Effector memory CD4-positive, alpha-beta T cell (primary cell): ENCODE measurements at places on chromosomes 5 and 9.

DNA sequence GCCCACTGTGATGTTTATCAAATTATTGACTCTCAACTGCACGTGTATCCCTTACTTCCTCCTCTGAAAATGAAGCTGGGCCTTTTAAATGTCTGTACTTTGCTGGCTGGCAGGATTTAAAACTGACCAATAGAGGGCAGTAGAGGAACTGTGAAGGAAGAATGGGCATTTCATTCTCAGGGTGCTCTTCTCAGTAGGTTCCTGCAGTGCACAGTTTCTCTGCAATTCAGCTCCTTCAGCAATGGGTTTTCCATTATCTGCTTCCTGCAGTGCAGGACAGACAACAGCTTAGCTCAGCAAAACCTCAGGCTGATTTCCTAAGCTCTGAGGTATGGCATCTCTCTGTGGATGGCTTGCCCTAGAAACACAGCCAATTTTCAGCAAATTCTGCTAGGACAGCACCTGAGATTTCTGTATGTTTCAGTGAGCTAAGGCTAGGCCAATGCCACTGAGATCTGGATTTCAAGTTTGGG, 298.4 kb upstream of the PRDM9 start:
- no peak for DNase-seq

DNA sequence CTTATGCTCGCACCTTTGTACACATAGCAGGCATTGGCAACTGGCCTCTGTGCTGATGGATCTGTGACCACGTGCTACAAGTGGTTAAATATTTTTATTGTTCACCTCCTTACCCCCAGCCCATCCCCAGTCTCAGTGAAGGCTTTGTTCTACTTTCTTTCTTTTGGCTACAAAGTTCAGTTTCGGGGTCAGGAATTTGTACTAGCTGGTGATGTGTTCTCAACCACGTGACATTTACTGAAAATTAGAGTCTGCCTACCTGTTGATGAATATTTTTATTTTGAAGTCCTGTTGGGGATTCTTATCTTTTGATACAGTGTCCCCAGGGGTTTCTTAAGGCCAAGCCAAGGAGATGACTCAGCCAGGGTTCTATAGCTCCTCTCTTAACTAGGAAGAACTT, 47.8 kb downstream of the C9orf57 start:
- DNase-seq = no peak

DNA sequence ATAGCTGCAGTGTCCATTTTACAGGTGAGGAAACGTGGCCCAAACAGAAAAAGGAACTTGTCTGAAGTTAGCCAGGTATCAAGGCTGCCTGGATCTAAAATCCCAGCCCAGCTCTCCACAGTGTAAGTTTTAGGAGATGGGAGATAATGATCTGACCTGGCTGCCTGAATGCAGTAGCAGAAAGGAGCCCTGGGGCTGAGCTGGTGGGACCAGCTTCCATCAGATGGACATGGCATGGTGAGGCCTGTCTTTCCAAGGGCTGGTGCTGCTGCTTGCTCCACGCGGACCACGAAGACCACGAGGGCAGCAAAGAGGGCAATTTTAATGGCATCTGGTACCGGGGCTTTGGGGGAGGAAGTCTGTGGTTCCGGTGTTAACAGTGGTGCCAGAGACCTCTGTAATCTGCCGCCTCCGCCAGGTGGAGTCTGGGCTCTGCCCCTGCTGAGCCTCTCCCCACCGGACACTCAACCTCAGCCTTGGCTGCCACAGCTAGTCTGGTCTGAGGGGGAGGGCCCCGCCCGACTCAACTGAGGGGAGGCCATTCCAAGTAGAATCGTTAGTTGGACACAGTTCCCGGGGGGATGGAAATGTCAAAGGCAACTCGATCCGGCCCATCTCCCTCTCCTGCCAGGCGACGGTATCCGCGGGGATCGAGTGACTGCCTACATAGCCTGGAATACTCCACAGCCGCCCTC, 650 bp downstream of the MYORG start:
- DNase-seq = peak; percentile 43

- no peak for DNase-seq
These were observed 346.1 kb upstream of the PTGER4 start for GRCh38 chr5:40333459-40334241.

GRCh38 chr9:126347911-126348760, 21.5 kb downstream of the MVB12B start:
- no peak for DNase-seq

- peak; percentile 92 for DNase-seq
These were observed at the start of the genes ERP44 and INVS for GRCh38 chr9:100098887-100099721. Gene ERP44, minus strand, starts transcription at chr9:100099000. Its CDS starts 160 bp downstream, at chr9:100098840. Gene INVS, plus strand, starts transcription at chr9:100099243. Its CDS starts 5,279 bp downstream, at chr9:100104522.

DNA sequence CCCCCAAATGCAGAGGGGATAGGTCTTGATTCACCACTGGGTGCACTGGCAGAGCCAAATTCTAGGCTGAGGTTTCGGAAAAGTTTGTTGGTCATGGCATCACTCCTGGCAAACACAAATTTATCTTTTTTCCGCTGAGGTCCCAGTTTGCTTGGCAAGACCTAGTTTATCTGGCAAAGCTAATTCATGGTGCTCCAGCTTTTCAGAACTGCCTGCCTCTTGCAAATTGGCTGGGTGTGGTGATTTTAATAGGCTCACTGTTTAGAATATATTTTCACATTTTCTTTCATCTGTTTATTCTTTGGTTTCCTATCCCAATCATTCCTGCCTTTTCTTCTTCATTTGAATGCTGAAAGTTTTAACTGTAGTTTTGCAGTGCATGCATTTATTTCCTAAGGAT, 50.5 kb upstream of the MAMDC2 start:
- no peak for DNase-seq

DNA sequence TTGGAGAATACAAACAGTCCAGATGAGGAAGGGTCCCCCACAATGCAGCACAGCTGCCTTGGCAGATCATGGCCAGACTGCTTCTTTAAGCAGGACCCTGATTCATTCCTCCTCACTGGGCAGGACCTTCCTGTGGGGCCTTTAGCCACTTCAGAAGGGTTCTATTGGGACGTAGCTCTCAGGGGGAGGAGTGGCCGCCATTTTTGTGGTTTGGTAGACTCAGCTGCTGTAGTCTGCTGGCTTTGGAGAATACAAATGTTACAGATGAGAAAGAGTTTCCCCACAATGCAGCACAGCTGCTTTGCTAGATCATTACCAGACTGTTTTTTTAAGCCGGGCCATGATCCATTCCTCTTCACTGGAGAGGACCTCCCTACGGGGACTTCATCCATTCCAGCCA, 57.4 kb downstream of the TMEM38B start:
- no peak for DNase-seq

DNA sequence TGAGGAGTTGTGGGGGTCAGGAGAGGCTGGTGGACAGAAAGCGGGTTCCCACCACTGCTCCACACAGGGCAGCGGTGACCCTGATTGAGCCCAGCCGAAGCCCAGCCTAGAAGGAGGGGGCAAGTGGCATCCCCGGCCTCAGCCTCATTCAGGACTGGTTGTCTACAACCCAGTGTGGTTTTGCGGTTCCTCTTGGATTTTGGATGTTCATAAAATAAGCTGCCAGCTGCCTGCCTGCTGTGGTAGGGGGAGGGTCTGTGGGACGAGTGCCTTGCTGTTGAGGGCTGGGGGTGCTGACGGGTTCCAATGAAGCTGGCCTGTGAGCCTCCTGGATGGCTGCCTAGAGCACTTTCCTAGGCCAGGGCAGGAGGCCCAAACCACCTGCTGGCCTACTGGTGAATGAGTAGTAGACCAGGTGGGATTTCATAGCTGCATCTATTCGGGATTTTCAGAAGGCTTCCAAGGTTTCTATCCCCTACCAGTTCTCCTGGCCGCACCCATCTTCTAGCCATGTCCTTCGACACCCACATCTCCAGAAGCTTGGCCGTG, 102.4 kb downstream of the NDFIP1 start:
- DNase-seq = no peak

- DNase-seq = no peak
These were observed 69.0 kb upstream of the GRAMD2B start for GRCh38 chr5:126354012-126354857.

- DNase-seq = no peak
These were observed 295.0 kb downstream of the PDE4D start for GRCh38 chr5:59598547-59598874.

GRCh38 chr9:130054325-130054786, 650 bp downstream of the GPR107 start:
- DNase-seq = no peak

DNA sequence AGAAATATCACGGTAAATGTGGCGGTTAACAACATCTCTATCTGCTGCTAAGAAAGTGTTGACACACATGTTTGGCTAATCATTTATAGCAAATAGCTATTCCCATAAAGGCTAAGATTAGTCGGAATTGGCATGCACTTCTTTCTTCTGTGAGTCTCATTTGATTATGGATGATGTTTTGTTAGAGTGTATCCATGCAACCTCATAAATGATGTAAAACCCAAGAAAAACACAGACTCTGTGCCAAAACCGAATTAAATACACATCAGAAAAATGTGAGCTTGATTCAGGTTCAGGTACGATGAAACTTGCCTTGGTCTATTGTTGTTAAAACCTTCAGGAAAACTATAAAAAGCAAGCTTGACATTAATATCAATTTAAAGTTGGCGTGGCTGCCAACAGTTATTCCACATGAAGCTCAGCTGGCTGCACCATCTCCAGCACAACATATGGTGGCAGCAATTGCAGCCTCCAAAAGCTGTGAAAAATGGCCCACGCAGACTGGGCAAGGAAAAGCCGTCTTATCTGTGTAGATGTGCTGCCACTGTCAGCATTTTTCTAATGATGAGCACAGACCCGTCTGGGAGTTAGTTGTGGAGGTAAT, 41.1 kb upstream of the ICE1 start:
- DNase-seq = no peak

GRCh38 chr5:139574641-139575312, 13.6 kb downstream of the UBE2D2 start:
- DNase-seq = no peak

DNA sequence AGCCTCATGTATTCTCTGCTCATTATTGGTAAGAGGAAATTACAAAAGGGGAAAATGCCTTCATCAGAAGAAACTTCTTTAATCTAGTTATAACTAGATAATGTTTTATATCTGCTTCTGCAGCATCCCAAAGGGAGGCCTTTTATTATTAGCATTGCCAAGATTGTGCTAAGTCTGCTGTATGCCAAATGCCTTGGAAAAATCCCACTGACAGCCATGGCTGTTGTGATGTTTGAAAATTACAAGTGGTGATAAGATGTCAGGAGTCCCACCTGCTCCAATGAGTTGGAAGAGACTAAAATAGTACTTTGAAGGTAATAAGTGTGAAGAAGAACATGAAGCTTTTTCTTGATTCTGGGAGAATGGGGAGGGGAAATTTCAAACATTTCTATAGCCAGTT, 345.0 kb downstream of the GABRB2 start:
- DNase-seq = no peak

- no peak for DNase-seq
These were observed 4.3 kb upstream of the GDA start for GRCh38 chr9:72144756-72145492.

- DNase-seq = no peak
These were observed 8.6 kb upstream of the SMIM23 start for GRCh38 chr5:171776770-171777759.

DNA sequence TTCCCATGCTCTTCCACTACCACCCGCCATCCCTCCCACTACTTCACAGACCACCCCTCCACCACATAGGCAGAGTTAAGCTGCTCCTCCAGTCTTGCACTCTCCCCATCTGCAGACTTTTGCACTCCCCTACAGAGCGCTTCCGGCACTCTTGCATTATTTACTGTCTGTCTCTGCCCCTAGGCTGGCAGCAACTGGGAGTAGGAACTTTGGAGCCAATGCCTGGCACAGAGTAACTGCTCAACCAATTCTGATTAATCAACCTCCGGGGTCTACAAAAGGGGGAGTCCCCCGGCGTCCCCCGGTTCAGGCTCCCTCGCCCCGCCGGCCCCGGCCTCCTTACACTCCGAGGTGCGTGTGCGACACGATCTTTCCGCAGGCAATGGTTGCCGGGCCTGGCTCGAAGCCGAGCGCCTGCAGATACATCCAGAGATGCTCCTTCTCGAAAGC, 498 bp downstream of the HAUS6 start:
- DNase-seq = no peak

DNA sequence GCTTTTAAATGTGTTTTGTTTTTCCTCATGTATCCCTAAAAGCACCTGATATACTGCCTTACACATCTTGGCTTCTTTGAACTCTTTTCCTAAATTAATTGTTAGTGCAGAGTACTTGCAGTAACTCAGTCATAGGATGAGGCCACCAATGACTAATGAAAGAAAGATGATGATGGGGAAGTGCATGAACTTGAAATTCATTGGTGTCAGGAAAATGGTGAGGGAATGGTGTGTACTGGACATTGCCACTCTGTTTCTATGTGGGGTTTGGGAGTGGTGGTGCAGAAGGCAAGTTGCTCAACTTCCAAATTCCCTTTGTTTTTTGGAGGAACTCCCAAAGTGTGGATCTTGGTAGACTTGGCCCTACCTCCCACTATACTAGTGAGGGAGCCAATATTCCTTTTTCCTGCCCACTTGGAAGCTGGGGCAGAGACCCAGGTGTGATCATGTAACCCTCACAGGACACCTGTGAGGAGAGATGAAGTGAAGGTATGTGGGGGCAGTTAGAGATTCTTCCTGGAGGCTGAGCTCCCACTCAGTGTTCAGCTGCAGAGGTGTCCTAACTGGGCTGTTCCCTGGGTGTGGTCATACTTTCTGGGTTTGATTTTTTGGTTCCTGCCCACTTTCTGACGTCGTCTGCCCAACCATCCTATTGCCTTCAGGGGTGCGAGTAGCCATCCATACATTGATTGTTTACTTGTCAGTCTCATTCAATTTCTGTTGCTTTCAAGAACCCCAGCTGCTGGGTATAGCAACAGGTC, 298.5 kb downstream of the MAST4 start:
- no peak for DNase-seq

DNA sequence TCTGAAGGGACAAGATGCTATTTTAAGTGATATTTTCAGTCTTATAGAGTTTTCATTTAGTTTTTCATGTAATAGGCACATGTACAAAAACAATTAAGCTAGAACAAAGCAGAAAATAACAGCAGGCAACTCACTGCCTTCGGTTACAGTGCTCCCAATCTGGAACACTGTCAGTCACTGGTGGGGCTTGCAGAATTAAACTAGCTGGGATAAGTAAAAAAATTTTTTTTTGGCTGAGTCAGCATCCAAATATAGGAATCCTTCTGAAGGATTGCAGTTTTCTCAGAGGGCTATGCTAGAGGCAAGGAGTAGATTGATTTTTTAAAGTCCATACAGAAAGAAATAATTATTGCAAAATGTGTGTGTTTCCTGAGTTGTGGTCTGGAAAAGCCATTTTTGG, 250.2 kb upstream of the RFX3 start:
- DNase-seq = no peak

DNA sequence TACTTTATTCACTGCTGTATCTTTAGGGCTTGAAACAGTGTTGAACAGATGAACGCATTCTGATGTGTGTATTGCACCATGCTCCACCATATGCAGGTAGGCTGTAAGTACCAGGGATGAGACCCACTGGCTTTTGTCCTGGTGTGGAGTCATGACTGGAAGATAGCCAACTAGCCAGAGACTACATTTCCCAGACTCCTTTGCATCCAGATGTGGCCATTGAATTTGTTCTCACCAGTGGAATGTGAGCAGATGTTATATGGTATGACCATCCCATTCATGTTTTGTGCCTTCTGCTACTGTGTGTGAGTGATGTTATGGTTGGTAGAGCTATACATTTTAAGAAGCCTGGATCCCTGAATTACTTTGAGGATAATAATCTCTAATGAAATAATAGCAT, 7.4 kb upstream of the FBXL7 start:
- no peak for DNase-seq

- no peak for DNase-seq
These were observed 278.5 kb downstream of the TMEM167A start for GRCh38 chr5:82798676-82799075.

GRCh38 chr5:50325237-50325832, 115.8 kb downstream of the EMB start:
- DNase-seq = no peak

GRCh38 chr9:38685535-38685934, 34.4 kb downstream of the FAM240B start:
- DNase-seq = no peak
